ENCODE measurements at places on chromosomes 13 and 19.

- no peak for DNase-seq
Measured at GRCh38 chr19:30006207-30006606, 64.2 kb downstream of the URI1 start.

GRCh38 chr13:30159446-30159839 lies 147.9 kb downstream of the KATNAL1 start:
- DNase-seq: no peak

DNA sequence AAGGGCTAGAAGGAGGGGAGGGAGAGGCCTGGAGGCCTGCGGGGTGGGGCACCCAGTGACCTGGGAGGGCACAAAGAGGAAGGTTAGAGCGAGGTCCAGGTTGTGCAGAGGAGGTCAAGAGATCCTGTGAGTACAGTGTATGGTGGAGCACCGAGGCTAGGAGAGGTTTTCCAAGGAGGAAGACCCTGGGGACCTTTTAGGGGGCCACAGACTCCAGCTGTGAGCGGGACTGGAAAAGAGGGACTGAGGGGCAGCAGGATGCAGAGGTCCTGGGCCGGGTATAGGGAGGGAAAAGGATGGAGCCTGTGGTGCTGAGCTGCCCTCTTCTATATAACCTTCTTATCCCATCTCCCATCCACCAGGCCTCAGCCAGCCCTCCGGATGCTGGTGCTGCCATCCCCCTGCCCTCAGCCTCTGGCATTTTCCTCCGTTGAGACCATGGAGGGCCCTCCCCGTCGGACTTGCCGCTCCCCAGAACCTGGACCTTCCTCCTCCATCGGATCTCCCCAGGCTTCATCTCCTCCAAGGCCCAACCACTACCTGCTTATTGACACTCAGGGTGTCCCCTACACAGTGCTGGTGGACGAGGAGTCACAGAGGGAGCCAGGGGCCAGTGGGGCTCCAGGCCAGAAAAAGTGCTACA lies 863 bp downstream of the ZNF581 start:
- DNase-seq: no peak

DNA sequence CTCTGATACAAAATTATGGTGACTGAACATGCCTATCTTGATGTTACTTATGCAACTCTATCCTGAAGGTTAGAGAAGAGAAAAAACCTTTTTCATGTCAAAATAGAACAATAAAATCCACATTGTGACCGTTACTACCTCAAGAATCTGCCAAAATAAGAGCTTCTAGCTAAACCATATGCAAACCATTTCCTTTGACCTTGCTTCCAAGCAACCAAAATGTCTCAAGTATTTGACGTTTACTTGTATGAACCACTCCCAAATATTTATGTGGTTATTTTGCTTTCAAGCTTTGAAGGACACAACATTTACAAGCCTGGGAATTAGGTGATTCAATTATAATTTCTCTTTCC lies 13.9 kb downstream of the FOXO1 start:
- DNase-seq: no peak

GRCh38 chr13:73275163-73275562 lies 216.4 kb downstream of the KLF5 start:
- DNase-seq: no peak

GRCh38 chr13:88544836-88545235 lies 873.7 kb downstream of the SLITRK5 start:
- DNase-seq: no peak

All from stimulated activated CD8-positive, alpha-beta memory T cell treated with anti-CD3 and anti-CD28 coated beads, Interleukin-12 subunit alpha, Interleukin-12 subunit beta, amount 100 ng/mL, for 1 hour (primary cell).